ENCODE measurements at places on chromosomes 3 and 15.

- DNase-seq: no peak
Observed at GRCh38 chr3:108495717-108496116, 14.7 kb downstream of the MYH15 start.

GRCh38 chr3:33826206-33826605 lies 27.8 kb downstream of the PDCD6IP start:
- no peak for DNase-seq

DNA sequence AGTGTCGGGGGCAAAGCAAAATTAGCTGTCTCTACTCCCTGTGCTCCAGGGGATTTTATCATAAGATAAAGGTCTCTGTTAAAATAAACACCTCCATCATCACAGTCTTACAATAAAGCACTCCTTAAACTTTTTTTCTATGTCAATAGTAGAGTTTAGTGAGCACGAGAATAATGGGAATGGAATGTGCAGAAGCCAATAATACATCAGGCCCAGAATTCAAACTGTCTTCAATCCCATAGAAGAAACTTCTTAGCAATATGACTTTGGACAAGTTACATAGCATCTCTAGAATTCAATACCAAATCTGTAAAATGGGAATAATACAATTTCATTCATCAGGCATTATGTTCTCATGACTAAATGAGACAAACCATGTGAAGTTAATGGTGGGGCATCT lies 49.0 kb upstream of the EPHA3 start:
- no peak for DNase-seq

DNA sequence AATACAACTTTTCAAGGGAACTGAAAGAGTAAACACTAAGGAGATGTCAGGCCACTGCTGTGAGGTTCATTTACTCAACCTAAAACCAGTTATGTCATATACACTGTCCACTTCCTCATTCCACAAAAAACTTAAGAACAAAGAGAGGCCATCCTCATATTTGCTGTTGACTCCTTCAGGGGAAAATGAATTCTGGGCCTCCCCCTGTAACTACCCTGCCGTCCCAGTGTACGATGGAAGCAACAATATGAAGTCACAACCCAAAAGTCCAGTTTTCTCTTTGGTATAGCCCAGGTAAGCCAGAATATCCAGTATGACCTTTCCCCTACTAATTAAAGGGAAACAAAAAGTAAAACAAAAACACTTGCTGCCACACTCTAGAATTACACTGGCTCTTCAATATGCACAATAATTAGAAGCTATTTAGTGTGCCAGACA lies 16.2 kb downstream of the CEP152 start:
- no peak for DNase-seq

- no peak for DNase-seq
Observed at GRCh38 chr3:54745843-54746242, 182.0 kb downstream of the LRTM1 start.

DNA sequence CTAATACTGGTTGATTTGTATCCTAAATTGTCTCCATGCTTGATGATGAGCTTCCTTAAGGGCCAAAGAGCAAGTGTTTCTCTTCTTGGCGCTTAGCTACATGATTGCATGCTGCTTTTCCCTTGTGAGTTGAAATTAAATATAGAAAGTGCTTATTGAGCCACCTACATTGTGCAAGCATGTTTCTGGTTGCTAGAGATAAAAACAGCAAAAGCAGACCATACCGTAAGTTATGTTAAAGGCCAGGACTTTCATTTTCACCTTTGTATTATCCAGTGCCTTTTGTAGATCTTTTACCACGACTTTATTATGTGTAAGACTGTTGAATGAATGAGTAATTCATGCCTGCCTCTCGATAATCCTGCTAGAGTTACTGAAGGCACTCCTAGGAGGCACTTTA lies 41.9 kb upstream of the CCNB2 start:
- no peak for DNase-seq

DNA sequence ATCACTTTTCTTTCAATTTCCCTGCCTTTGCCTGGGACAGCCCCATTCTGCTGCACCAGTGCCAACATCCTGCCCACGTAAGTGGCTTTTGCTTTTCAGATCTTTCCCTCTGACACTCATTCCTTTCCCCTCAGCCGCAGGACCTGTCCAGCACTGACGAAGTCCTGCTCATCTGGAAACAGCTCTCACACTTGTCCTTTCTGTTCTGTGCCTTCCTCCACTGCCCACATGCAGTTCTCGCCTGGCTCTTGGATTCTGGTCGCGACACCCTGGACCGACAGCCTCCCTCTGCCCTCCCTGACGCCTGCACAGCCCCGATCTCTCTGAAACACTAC lies 99.7 kb downstream of the ADCY5 start:
- DNase-seq: no peak

- DNase-seq: no peak
Observed at GRCh38 chr3:61417352-61417751, 144.0 kb upstream of the PTPRG start.

Data from stimulated activated CD4-positive, alpha-beta T cell treated with anti-CD3 and anti-CD28 coated beads, TNF-alpha, amount 100 ng/mL, for 4 hours (primary cell).